ENCODE measurements at places on chromosomes 2 and 18.

GRCh38 chr2:14127765-14128164, 504.8 kb upstream of the LRATD1 start:
- no peak for DNase-seq

- no peak for DNase-seq
Measured at GRCh38 chr2:32522770-32523169, 105.1 kb upstream of the TTC27 start.

GRCh38 chr2:227310756-227311110, 14.3 kb upstream of the MFF start:
- no peak for DNase-seq

- no peak for DNase-seq
Measured at GRCh38 chr2:101696272-101697123, 1.0 kb upstream of the MAP4K4 start.

GRCh38 chr2:47937677-47938076, 31.4 kb upstream of the FBXO11 start:
- no peak for DNase-seq

DNA sequence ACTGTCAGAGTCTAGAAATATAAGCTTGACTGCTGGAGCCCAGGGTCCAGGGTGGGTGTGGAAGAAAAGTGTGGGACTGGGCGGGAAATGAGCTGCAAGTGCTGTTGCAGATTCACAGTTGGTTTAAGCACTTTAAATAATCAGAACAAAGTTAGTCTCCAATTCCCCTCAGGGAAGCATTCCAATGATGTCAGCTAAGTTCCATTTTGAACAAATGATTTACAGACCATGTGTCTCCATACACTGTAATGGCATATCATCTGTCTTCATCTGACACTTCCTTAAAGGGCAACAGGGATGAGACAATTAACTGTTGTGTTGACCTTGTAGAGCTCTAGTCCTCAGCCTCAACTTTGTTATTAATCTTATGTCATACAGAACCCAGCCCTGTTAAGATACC, 31.5 kb upstream of the REG3A start:
- DNase-seq = no peak

- DNase-seq = no peak
Measured at GRCh38 chr2:226906163-226906693, 70.4 kb downstream of the RHBDD1 start.

DNA sequence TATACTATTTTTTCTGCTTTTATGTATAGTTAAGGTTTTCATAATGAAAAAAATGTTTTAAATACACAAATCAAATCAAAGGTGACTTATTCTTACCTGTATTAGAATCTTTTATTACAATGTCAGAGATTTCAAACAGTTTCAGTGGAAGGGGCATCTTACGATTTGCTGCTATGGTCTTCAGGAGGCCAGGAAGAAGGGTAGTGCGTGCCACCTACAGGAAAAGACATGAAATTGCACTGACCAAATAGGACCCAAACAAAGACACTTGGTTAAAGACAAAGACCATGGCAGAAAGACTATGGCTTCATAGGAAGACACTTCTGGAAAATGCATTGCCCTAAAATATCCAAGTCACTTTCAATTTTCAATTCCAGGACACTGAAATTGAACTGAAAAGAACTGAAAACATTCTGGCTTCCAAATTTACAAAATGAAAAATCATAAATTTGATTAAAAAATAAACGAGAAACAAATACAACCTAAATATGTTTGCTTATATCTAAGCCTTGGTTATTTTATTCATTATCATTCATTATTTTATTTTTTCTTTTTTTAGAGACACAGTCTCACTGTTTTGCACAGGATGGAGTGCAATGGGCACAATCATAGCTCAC, 42.1 kb downstream of the FARSB start:
- peak; percentile 29 for DNase-seq

DNA sequence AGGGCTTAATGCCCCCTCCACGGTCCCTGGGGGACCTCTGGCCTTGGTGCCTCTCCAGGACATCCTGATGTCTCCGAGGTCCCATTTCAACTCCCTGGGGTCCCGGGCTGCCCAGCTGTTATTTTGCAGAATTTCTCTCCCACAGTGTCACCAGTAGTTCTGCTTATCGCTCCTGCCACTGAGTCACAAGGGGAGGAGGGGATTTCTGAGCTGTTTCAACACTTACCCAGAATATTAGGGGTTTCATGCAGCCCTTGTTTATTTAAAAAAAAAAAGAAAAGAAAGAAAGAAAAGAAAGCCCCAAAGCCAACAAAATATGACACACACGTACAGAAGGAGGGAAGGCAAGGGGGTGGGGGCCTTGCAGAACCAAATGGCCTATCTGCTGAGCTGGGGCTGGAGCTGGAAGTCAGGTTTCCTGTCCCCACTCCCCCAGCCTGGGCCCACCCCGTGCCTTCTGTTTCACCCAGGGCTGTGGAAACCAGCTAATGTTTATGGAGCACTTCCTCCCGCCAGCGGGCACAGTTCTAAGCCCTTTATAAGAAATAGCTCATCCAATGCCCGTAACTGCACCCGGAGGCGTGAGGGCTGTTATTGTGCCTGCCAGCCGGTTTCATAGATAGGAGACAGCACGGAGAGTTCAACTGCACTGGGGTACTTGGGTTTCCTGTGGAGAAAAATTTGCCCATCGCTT, 8.4 kb upstream of the ARID5A start:
- no peak for DNase-seq

GRCh38 chr18:53402670-53403069, 821.8 kb downstream of the MBD2 start:
- DNase-seq = no peak

GRCh38 chr18:51039138-51040112, 9.4 kb downstream of the SMAD4 start:
- DNase-seq = no peak

GRCh38 chr2:131367352-131367751, 3.4 kb upstream of the RAB6D start:
- no peak for DNase-seq

DNA sequence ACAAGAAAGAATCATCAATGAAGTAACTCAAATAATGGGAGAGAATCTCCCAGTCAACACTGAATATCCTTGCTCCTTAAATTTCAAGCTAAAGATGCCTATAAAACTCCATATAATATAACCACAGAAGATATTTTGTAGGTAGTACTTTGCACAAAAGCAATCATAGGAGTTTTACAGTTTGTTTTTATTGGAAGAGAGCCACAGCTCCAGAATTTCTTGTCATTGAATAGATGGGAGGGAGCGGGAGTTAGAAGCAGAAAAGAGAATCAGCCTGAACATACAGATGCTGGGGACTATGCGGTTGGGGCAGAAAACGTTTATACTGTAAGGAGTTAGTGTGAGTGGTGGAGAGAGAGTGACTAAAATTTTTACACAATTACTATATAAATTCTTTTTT, 18.3 kb upstream of the SMAD4 start:
- DNase-seq = no peak

GRCh38 chr2:186887107-186888090, 38.4 kb upstream of the ZSWIM2 start:
- DNase-seq = no peak

GRCh38 chr2:191218292-191218898, 26.8 kb upstream of the MYO1B start:
- DNase-seq = no peak

- DNase-seq = no peak
Measured at GRCh38 chr2:7037340-7038333, 120.4 kb downstream of the RNF144A start.

DNA sequence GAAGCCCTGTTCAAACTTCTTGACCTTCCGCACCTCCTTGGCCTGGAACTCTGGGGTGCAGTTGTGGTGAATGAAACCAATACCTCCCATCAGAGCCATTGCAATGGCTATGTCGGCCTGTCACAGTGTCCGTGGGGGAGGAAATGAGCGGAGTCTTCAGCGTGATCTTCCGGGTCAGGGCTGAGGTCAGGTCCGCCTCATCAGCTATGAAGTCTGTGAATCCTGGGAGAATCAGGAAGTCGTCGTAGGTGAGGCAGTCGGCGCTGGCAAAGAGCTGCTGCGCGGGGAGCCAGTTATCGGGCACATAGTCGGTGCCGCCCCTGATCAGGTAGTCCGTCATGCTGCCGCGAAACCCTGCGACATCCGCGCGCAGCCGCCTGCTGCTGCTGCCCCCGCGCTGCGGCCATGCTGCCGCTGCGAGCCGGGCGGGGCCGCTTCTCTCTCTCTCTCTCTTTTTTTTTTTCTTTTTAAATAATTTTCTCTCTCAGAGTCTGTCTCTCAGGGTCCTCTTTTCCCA, 154.1 kb upstream of the ZSWIM2 start:
- DNase-seq = no peak

GRCh38 chr18:49728542-49728941, 84.8 kb downstream of the ACAA2 start:
- DNase-seq = no peak

DNA sequence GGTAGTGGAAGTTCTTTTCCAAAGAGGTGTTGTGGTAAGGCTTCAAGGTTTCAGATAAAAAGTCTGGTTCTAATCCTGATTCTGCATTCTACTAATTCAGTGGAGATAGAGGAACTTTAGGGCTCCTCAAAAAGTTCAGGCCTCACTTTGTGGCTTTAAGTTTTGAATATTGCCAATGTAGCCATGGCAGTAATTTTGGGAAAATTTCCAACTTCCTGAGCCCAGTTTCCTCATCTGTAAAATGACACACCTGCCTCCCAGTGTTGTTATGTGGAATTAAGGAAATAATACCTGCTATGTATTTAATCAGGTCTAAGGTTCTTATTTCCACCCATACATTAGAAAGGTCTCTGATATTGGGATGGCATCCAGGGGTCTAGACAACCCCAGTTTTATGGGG, 147.6 kb upstream of the ITGA6 start:
- DNase-seq = no peak

GRCh38 chr2:53802617-53803151, 15.8 kb downstream of the ERLEC1 start:
- DNase-seq = no peak

- DNase-seq = no peak
Measured at GRCh38 chr2:64400105-64400728, 53.7 kb upstream of the LGALSL start.

DNA sequence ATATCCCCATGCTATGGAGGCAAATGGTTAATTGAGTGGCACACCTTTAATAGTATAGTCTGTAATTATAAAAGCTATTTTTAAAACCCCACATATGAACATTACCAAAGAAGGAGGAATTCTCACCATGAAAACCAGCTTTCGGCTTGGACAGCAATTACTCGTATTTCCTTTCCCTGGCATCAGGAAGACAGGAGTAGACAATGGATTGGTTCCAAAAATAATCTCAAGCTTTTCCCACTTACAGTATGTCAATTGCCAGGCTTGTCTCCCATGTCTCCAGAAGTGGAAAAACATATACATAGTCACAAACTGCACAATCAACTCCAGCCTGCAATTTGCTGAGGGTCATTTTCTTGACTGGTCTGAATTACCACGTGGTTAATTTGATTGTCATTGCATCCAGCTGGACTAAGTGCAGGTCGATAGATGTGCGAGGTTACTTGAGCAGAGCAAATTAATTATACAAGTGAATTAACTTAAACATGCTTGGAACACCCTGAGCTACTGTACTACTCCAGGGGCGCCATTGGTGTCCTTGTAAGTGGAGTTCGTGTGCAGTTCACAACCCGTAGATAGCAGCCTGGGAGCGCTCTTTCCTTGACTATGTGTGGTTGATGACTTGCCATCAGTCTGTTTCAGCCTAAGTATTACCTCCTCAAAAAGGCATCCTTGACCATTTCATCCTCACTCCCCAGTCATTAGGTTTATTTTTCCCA, 124.3 kb upstream of the PELI1 start:
- DNase-seq = no peak

DNA sequence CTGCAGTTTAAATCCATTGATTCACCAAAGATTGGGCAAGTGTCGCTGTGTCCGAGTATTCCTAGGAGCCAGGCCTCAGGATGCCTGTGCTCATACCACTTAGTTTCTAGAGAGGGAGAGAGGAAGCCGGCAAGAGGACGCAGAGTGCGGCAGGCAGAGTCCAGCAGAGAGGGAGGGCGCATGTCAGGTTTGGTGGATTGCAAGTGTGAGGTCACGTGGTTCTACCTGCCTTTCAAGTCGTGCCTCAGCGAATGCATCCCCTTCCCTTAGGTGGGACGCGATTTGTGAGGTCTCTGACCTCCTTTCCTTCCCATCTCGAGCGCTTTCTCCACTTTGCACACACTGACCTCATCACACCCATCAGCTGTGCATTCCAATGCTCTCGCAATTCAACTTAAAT, 188.1 kb downstream of the TMEM18 start:
- DNase-seq = no peak

DNA sequence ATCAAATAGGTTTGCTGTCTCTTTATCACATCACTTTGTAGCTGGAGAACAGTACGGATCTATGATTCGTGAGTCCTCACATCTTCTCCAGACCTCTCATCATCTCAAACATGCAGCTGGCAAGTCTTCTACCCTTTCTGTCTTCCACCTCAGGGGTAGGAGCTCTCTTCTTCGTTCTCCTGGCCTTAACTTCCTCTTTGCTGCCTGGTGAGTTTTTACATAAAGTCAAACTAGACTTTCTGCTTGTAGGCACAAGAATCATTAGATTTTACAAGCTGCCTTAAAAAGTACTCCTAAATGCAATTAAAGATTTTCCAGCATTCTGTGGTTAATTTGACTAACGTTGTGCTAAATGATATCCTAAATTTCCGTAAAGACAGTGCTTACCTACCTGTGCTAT, 43.7 kb upstream of the TANK start:
- no peak for DNase-seq

GRCh38 chr18:78912844-78913243, 66.8 kb upstream of the SALL3 start:
- no peak for DNase-seq

DNA sequence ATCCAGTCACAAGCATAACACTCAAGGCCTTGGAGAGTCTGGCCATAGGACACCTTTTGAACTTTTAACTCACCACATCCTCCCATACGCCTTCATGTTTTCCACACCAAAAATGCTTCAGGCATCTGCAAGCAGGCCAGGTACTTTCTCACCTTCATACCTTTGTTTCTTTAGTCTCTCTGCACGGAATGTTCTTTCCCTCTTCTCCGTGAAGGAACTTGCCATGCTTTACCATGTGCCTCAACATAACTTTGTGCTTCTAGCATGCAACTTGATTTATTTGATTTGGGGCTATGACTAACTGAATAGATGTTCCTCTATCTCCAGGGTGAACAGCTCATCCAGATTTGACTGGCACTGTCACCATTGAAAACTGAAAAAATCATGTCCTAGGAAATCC, 141.7 kb upstream of the ACVR2A start:
- DNase-seq = no peak

- DNase-seq = no peak
Measured at GRCh38 chr2:53945538-53945937, 25.3 kb downstream of the PSME4 start.
